ENCODE measurements at places on chromosomes 3 and 15.

DNA sequence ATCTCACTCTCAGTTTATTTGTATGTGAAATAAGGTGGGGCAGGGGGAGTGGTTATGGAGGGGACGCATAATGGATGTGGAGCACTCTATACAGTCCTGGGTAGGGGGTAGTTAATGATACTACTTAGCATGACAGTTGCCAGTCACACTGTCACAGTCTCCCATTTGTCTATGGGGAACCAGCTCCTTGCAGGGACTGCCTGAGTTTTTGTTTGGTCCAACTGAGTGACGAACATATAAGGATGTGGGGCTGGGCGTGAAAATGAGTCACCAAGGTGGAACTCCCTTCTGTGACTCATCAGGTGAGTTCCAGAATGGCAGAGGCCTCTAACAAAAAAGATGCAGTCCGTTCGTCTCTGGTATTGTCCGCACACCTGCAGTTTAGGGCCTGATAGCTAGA, 235.3 kb upstream of the ST8SIA2 start:
- no peak for DNase-seq

DNA sequence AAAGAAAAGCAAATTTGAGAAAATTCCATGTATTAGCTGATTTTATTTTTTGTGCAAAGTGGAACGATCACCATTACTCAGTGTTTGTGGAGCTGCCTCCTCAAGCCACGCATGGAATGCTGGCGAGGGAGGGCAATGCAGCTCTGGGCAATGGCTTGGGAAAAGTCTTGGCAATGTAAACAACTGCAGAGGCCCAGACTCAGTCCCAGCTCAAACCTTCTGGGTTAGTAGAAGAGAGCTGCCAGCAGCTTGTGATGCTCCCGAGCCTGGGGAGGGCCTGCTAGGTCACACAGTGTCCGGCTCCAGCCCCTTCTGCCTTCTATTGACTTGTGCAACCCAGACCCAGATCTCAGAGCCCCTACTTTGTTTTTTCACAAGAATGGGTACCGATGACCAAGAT, 4.3 kb downstream of the EPHB1 start:
- peak; percentile 27 for DNase-seq

GRCh38 chr15:40339621-40339945, 1.2 kb downstream of the CCDC9B start:
- DNase-seq = no peak

DNA sequence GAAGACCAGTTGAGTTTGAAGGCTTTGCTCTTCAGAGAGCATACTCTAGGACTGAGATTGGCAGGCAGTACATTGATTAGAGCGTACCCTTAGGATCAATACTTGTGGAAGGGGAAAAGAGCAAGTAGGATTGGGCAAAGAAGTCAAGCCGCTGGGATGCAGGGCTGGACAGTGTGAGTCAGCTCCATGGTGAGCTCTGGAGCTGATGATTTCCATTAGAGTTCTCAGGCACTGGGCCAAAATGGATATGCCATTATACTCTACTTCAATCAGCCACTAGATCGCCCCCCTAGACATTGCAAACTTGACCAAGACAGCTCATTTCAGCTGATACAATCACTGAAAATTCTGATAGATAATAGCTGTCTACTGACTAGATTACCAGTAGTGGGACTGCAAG, 432.7 kb upstream of the ALCAM start:
- no peak for DNase-seq

GRCh38 chr3:31754575-31755278, 222.0 kb downstream of the STT3B start:
- no peak for DNase-seq

GRCh38 chr15:75152382-75153079, 49.2 kb upstream of the C15orf39 start:
- DNase-seq = no peak

DNA sequence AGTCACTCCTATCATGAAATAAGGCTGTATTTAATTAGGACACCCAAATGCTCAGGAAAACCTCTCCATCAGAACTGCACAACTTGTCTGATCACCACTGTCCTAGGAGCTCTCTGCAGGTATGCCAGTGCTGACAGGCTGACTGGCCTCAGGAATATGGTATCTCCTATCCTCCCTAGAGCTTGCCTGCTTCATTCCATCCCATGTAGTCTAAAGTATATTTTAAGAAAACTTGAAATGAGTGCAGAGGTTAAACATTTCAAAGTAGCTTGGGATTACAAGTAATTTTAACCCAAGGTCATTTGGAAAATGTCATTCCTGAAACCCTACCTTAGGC, 23.7 kb downstream of the FILIP1L start:
- no peak for DNase-seq

DNA sequence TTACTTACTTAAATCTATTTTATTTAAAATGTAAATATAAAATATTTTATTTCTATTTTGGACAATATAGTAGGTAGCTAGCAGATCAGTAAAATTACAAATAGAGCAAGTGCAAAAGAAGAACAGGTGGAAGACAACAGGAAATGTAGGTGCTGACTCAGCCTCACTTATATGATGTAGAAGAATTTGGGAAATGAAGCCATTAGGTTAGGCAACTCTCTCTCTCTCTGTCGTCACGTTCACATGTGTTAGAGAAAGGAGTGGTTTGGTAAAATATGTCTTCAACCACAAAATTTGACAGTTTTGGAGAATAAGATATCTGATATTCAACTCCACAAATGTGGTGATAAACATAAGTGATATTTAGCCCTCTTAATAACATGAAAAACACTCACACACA, 532.5 kb upstream of the KCNMB2 start:
- DNase-seq = no peak

Measured in CD8-positive, alpha-beta T cell (primary cell).